ENCODE measurements at places on chromosomes 12 and 14.

DNA sequence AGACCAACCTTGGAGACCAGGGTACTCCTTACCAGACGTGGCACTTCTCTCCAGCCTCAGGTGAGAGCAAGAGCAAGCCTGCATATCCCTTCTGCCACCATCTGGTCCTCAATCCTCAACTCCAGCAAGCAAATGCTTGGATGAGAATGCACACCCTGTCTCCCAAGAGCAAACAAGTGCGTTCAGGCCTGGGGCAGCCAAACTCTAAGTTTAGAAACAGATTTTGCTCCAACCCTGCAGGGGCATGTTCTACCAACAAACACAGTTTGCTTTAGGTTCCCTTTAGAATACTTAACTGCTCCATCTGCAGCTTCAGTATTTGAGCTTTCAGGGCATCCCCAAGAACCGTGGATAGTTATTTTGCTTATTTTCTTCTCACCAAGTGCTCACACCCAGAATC, 55.9 kb upstream of the FICD start:
- no peak for DNase-seq

- DNase-seq: no peak
Observed at GRCh38 chr14:68359022-68359836, 433.6 kb downstream of the ZFP36L1 start.

GRCh38 chr12:48932878-48933277, 7.6 kb upstream of the FKBP11 start:
- no peak for DNase-seq

DNA sequence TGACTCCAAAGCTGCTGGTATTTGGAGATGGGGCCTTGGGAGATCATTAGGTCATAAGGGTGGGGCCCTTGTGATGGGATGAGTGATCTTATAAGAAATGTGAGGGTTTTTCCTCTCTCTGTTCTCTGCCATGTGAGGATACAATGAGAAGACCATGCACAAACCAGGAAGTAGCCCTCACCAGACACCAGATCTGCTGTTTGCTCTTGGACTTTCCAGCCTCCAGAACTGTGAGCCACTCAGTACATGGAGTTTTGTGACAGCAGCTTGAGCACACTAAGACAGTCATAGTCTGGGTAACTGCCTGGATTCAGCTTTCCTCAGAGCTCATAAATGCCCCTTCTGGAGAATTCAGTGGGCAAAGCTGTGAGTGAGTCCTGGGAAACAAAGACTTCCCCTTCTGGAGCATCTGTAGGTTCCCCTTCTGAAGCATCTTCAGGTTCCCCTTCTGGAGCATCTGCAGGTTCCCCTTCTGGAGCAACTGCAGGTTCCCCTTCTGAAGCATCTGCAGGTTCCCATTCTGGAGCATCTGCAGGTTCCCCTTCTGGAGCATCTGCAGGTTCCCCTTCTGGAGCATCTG, 11.0 kb upstream of the PPP4R3A start:
- no peak for DNase-seq

GRCh38 chr14:102020058-102020971, 55.9 kb downstream of the DYNC1H1 start:
- DNase-seq: no peak

GRCh38 chr12:109727039-109727723, 13.6 kb downstream of the FAM222A start:
- no peak for DNase-seq

DNA sequence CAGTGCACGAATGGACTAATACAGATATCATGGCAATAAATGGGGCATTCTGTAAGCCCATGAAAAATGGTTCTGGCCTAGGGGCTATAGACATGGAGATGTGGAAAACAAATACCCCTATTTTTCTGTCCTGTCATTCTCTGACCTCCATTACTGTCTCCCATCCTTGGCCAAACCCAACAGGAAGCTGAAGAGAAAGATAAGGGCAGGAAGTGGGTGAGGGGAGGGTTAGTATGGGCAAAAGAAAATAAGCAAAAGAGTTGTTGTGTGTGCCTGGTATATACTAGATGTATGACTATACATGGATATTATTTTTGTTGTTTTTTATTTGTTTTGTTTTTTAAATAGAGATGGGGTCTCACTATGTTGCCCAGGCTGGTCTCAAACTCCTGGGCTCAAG, 339.3 kb downstream of the PCNX1 start:
- DNase-seq: no peak

DNA sequence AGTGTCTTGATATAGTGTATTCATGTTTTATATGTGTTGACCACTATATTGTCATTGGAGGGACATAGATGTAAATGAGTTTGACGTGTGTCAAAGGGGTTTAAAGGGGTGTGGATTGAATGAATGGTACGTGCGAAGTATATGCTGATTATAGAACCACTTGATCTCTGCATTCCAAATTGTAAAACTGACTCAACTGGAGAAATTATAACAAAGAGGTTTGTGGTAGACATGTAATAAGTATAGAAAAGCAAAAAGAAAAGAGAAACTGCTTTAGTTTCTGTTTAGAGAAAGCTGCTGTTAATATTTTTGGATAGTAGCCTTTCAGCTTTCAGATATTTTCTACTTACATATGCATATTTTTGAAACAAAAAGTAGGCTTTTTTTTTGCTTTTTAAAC, 8.9 kb upstream of the MYRFL start:
- no peak for DNase-seq

- no peak for DNase-seq
Observed at GRCh38 chr12:30692470-30692869, 3.2 kb downstream of the IPO8 start.

GRCh38 chr12:9605483-9605882, 2.2 kb downstream of the KLRB1 start:
- no peak for DNase-seq

DNA sequence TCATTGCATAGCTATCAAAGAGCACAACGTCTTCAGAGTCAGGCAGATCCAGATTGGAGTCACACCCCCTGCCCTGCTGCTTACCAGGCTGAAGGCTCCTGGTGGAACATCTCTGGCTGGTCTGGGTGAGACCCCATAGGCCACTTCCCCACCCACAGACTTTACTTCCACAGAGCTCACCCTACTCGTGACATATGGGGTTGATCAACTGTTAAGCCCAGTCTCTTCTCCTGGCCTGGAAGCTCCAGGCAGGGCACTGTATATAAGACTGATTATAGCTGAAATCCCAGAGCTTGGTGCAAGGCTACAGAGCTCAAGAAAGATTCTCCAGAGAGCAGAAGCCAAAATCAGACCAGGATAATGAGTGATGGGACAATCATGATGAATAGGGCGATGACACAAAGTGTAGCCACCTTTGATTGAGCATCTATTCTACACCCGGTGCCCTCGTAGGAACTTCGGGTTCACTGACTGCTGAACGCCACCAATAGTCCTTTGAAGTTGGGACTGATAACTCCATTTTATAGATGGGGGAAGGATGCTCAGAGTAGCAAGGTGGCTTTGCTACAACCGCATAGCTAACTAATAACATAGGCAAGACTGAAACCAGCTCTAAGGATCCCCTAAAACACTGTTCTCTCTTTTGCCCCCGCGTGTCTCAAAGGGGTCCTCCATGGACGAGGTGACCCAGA, 287.8 kb downstream of the BCL11B start:
- no peak for DNase-seq

- no peak for DNase-seq
Observed at GRCh38 chr12:42585841-42586216, 3.7 kb downstream of the PRICKLE1 start.

GRCh38 chr12:66055837-66056319, 74.7 kb downstream of the LLPH start:
- DNase-seq: no peak

- no peak for DNase-seq
Observed at GRCh38 chr14:83992857-83993256, 1537.1 kb upstream of the FLRT2 start.

GRCh38 chr12:31895449-31896150, 63.6 kb upstream of the RESF1 start:
- no peak for DNase-seq

GRCh38 chr12:2324387-2324786, 271.6 kb downstream of the CACNA1C start:
- DNase-seq: no peak

DNA sequence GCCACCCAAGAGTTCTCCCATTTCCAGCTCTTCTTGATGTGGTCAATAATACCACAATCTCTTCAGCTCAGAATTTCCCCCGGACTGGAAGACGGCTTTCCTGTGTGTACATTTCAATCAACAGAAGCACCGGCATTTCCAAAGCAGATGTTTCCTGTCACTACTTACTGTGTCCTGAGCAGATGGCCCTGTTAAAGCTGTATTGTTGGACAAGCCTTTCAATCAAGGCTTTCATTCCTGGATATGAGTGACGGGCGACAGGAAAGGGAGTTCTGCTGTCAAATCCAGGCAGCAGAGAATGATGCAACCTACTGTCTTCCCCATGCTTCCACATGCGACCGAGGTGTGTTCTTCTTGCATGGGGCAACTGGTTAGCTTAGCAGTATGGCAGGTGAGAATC, 76.4 kb upstream of the CCDC60 start:
- no peak for DNase-seq

DNA sequence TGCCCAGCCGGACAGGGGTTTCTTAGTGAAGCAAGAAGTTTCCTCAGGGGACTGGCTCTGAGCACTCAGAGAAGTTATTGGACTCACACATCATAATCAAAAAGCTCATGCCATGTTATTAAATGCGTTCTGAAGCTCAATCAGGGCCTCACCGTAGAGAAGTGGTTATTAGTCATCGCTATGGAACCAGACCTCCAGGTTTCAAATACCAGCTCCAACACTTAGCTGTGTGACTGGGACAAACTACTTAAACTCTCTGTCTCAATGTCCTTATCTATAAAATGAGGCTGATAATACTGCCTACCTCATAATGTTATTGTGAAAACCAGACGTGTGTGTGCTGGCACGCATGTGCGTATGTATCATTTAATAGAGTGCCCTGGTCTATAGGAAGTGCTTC, 7.3 kb downstream of the STAT6 start:
- no peak for DNase-seq

DNA sequence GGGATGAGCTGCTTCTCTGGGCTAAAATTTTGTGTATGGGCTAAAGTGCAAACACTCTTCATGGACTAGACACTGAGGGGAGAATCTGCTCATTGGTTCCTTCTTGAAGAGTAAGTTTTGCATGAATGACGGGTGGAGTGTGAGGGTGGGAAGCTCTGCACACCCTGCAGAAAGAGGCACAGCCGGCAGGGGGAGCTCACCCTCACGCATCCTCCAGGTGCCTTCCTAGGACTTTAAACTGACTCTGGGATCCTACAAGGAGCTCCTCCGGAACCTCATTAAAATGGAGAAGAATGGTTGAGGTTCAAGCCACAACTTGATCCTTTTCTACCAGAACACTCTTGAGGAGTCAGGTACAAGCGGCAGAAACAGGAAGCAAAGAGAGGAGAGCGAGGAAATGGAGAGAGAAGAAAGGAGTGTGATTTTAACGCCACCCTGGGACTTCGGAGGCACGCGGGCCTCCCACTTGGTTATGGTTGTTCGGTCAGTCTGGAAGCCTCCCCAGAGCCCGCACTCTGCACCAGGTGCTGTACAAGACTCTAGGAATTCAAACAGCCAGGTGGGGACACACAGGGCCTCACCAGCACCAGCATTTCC, 87.5 kb downstream of the SETD3 start:
- no peak for DNase-seq

DNA sequence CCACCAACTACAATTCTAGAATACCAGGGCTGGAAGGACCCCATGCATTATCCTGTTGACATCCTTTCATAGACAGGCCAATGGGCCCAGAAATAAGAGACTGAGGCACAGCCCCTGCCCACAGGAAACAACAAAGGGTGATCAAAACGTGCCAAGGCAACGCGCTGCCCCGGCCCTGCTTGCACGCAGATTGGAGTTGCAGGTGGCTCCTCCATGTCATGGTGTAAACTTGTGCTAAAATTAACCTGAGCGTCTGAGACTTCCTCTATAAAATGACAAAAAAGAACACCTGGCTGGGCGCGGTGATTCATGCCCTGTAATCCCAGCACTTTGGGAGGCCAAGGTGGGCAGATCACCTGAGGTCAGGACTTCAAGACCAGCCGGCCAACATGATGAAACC, 30.1 kb downstream of the SPRING1 start:
- no peak for DNase-seq

DNA sequence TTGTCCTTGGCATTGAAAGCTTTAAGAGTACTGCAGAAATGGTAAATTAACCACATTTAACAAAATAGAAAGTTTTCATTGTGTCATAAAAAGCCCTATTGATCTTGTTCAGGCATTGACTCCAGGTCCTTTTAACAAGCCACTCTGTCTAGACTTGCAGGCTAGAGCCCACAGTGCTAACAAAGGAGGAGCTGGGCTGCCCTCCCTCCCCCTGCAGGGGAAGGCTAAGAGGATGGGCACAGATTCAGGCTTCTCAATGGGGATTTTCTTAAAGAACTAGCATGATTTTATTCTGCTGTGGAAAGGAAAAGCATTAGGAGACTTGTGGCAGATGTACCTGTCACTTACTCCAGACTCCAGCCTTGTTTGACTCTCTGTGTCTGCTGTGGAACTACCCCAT, 463.6 kb downstream of the NRXN3 start:
- DNase-seq: no peak
